ENCODE measurements at places on chromosomes 13 and 19.

DNA sequence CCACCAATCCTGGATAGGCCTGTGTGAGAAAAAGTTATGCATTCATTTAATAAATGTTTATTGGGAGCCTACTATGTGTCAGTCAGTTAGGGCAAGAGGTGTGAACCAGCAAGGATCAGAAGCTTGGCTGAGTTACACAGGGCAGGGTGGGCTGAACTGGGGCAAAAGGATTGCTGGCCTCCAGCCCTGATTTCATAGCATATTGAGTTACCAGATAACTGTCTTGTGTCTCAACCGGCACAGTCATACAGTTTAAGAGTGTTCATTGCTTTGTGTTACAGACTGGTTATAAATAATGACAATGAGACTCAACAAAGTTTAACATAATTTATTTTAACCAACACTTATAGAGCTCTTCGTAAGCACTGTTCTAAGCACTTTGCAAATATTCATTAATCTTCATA, 253.8 kb downstream of the DLEU7 start:
- DNase-seq: no peak

DNA sequence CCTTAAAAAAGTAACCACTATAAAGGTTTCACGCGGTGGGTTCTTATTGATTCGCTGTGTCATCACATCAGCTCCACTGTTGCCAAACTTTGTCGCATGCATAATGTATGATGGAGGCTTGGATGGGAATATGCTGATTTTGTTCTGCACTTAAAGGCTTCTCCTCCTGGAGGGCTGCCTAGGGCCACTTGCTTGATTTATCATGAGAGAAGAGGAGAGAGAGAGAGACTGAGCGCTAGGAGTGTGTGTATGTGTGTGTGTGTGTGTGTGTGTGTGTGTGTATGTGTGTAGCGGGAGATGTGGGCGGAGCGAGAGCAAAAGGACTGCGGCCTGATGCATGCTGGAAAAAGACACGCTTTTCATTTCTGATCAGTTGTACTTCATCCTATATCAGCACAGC, 30.6 kb downstream of the FGF9 start:
- DNase-seq: no peak

DNA sequence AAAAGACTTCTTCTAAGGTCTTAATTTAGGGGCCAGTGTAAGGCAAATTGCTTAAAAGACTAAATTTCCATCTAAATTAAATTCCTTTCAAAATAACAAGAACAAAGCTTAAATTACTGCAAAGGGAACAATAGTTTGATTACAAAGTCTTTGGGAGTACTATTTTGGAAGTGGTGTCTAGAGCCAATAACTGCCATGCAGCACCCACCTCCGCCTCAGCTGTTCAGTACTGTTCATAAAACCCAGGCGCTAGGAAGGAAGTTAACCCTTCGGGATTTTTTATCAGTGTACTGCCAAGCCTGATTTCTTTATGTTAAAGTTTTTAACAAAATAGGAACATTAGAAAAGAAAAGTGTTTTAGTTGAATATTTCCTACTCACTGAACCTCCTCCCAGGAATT, 210.1 kb downstream of the LIG4 start:
- DNase-seq: no peak

DNA sequence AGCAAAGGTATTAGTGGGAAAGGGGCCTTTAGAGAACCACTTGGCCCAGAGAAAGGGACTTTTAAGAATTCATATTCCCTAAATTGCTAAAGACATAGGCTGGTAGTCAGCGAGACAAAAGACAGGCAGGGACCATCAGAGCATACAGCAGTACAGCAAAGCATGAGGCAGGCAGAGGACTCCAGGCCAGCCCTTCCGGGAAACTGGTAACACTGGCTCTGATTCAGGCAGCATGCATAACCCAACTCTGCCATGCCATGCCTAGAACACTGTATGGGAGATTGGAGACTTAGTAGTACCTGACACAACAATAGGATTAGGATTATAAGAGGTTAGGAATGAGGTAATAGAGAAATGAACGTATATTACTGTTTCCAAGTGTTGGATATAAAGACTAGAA, 34.9 kb downstream of the CAB39L start:
- DNase-seq: no peak

- DNase-seq: no peak
These were observed 14.8 kb downstream of the SMIM7 start for GRCh38 chr19:16645140-16645539.

Data from Right ventricle myocardium inferior (tissue), 1 donor.